Kidney (tissue), 22 donors: ENCODE measurements at places on chromosomes 12 and 14. TPM values are rescaled to one million over a fixed set of nuclear protein-coding genes. Genes with fewer than 3 reads are reported as not detected.

GRCh38 chr12:121301876-121302275 lies 5.4 kb upstream of the CAMKK2 start:
- no peak for DNase-seq

- no peak for DNase-seq
Measured at GRCh38 chr14:96178461-96179321, 25.9 kb upstream of the BDKRB2 start.

The KICS2 gene
- polyA plus RNA-seq: 5.6 TPM

GRCh38 chr12:131511391-131511802 lies 199.5 kb upstream of the SFSWAP start:
- DNase-seq: no peak

The C1RL gene
- polyA plus RNA-seq: 25.2 TPM

GRCh38 chr12:92411687-92412086 lies 266.0 kb upstream of the BTG1 start:
- no peak for DNase-seq

DNA sequence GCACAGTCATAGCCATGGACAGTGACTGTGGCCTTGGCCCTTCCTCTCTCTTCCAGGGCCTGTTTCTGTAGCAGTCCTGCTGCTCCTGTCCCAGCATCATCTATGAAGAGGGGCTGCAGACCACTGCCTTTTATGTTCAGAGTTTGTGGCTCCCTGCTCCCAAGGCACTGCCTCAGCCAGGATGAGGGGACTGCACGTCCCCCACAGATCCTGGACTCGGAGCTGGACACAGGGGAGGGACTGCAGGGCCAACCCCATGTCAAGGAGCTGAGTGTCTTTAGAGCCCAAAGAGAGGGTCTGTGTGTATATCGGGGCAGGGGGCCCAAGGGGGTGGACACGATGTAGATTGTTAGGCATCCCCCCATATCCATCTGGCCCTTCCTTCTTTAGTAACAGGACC lies 60.6 kb upstream of the DIO3 start:
- DNase-seq: no peak

- DNase-seq: no peak
Measured at GRCh38 chr12:2101771-2102170, 49.0 kb downstream of the CACNA1C start.

The ANKRD9 gene
- polyA plus RNA-seq: 26.0 TPM

DNA sequence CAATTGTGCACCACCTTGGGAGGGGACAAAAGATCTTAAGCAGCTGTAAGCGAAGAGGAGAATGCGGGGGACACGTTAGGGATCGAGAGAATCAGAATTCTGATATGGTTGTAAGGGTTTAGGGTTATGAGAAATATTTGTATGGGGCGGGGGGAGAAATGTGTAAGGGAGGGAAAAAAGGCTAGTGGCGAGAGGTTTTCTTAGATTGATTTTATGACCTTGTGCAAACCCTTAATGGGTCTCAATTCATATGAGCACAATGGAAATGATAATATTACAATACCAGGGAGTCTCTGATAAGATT lies 396 bp downstream of the NDUFA9 start:
- no peak for DNase-seq

GRCh38 chr14:50763382-50764007 lies 67.5 kb downstream of the NIN start:
- DNase-seq: no peak

DNA sequence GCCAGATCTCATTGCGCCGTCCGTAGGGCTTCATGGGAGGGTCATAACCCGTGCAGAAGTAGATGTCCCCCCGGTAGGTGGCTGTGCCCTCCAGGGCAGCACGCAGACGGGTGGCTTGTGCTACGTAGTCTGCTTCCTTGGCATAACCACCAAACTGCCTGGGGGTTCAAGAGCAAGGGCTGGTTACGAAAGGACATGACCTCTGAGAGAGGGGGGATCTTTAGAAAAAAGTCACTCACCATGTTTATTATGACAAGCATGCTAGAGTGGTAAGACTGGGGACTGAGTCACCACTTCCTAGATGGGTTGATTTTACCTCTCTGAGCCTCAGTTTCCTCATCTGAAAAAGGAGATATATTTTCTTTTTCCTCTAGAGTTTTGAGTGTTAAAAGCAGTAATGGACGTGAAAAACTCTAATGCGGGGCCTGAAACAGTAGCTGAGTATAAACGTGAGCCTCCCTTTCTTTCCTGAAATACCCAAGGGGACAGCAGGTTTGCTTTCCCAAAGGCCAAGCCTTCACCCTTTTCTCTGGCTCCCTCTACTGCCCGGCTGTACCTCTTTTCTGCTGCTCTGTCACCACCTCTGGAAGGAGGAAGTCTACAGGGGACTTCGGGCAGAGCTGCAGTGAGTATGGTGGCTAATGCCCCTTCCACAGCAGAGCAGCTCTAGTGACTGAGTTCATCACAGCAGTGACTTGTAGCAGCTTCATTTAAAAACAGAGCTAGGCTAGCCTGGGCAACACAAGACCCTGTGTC lies 23.5 kb upstream of the GPRC5D start:
- peak; percentile 56 for DNase-seq

The KRT83 gene
- polyA plus RNA-seq: not detected

- DNase-seq: peak; percentile 67
Measured at GRCh38 chr12:119153477-119154434, 25.0 kb upstream of the HSPB8 start.

- DNase-seq: no peak
Measured at GRCh38 chr12:80015660-80016059, 80.8 kb upstream of the PPP1R12A start.

DNA sequence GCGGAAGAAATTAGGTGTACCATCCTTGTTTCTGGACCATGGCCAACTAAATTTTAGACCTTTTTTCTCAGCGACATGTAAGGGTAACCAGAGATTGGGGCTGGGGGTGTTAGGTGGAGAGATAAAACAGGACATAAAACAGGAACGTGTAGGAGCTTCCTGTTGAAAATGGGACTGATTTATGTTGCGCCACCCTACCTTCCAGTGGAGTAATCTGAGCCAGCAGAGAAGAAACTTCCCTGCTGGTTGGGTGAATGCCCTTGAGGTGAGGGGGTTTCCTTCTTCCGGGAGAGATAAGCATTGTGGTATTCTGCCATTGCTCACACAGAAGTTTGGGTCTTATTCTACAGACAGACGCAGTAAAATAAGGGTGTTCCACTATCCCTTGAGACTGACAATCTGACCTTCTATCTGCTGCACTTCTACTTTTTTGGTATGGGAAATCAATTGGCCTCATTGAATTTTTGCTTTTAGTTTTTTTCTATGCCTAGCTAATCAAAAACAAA lies 417.6 kb downstream of the PCNX1 start:
- peak; percentile 60 for DNase-seq

- DNase-seq: no peak
Measured at GRCh38 chr12:57731411-57732080, 7.0 kb downstream of the AGAP2 start.

GRCh38 chr14:32603992-32604565 lies 275.0 kb downstream of the AKAP6 start:
- no peak for DNase-seq

The LRRC10 gene
- not detected for polyA plus RNA-seq
